AG04449 (cell line): ENCODE measurements at places on chromosomes 12 and 14.

GRCh38 chr14:100442036-100442435 is 118.9 kb downstream of the SLC25A47 start:
- DNase-seq: no peak

GRCh38 chr14:74350211-74350927 is 2.1 kb downstream of the VRTN start:
- no peak for DNase-seq

- no peak for DNase-seq
Measured at GRCh38 chr12:56298828-56299227, 1.3 kb downstream of the CS start.

DNA sequence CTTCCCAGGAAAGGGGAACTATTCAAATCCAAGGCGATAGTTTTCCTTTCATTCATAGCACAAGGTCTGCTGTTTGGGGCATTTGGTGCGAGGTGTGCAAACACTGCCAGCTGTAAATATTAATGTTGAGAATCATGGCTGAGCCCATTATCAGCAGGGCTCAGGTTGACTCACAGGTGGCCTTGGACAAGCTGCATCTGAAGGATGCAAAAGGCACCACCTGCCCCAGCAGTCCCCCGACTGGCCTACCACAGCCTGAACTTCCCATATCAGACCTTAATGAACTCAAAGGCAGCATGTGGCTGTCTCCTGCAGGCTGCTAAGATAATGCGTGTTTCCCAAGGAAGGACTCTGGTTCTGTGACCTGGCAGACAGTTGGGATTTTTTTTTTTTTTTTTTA is 93.3 kb upstream of the MAP1LC3B2 start:
- DNase-seq: no peak

DNA sequence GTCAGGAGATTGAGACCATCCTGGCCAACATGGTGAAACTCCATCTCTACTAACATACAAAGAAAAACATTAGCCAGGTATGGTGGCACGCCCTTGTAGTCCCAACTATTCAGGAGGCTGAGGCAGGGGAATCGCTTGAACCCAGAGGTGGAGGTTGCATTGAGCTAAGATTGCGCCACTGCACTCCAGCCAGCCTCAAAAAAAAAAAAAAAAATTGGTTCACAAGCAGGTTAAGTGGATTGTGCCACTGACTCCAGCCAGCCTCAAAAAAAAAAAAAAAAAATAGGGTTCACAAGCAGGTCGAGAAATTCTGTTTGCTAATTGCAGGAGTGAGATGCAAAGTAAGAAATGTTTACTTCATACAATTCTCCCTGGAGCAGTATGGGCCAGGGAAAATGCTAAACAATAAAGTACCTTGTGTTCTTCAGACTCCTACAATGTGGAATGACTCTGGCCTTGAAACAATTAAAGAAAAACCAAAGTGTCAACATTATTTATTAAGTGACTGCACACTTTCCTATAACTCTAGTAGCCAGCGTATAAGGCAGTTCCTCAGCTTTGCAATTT is 6.1 kb downstream of the EDDM3B start:
- no peak for DNase-seq

- no peak for DNase-seq
Measured at GRCh38 chr14:94532447-94532846, 23.2 kb upstream of the SERPINA12 start.

DNA sequence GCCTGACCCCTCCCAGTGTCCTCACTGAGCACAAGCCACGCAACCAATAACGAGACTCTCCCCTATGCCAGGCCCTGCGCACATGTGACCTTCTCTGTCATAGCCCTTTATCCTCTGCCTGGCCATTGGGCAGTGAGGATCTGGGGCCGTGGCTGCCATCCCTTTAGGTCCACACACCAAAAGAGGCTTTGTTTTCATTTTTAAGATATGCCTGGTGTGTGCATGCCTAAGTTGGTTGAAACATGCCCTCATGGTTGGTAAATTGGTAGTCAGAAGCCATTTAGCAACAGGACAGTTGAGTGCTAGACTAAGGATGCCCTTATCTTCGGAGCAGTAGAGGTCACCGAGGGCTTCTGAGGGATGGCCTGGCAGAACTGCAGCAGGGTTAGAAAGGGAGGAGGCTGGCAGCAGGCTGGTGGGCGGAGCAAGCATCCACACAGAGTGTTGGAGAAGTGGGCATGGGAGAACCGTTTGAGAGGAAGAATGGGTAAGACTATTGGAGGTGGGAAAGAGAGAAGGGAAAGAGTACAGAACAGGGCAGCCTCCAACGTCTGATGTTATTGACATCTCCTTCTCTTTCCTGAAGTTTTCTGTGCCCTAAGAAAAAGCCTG is 75.1 kb downstream of the SLC24A4 start:
- DNase-seq: no peak

GRCh38 chr12:27221625-27222387 is 22.3 kb upstream of the STK38L start:
- no peak for DNase-seq

- DNase-seq: no peak
Measured at GRCh38 chr14:105851716-105852377, 325.5 kb downstream of the TMEM121 start.

DNA sequence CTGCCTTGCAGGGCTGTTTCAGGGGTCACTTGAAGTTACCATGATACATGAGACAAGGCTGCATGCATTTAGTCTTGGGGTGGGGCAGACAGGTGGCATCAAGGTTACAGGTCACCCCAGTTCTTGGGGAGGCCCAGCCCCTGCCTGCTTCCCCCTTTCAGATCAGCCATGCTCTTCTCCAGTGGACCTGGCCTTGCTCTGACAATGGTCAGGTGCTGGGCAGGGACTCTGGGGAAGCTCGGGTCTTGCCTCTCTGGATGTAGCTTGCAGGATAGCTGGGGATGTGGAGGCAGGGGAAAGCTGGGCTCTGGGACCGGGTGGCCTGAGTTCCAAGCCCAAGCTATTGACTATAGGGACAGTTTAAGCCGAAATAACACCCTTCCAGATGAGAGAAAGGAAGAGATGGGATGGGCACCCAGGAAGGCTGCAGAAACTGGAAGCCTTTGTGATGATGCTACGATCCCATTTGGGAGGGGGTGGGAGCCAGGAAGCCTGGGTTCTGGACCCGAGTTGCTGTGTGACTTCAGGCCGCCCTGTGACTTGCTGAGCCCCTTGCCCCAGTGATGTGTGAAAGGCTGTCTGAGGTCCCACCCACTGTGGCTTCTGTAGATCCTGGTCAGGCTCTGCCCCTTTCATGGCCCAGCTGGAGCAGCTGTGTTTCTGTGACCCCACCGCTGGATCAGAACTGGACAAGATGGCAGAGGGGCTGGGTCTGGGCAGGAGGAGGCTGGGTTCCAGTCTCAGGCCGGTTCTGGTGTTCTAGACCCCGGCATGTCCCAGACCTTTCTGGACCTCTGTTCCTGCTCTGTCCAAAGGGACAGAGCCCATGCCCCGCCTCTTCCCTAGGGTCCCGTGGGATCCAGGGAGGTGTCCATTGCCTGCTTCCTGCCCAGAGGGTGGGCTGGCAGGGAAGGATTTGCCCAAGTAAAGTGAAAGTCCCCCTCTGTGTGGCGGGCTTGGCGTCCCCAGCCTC is 2.1 kb downstream of the TNFAIP2 start:
- no peak for DNase-seq

GRCh38 chr12:113070117-113070906 is 13.8 kb downstream of the DTX1 start:
- DNase-seq: no peak

GRCh38 chr14:74879427-74880182 is 2.1 kb upstream of the DLST start:
- no peak for DNase-seq

GRCh38 chr12:59425798-59426197 is 170.0 kb upstream of the SLC16A7 start:
- DNase-seq: no peak

- no peak for DNase-seq
Measured at GRCh38 chr12:84862186-84862585, 50.4 kb downstream of the SLC6A15 start.

- no peak for DNase-seq
Measured at GRCh38 chr12:131622422-131622955, 88.4 kb upstream of the SFSWAP start.

DNA sequence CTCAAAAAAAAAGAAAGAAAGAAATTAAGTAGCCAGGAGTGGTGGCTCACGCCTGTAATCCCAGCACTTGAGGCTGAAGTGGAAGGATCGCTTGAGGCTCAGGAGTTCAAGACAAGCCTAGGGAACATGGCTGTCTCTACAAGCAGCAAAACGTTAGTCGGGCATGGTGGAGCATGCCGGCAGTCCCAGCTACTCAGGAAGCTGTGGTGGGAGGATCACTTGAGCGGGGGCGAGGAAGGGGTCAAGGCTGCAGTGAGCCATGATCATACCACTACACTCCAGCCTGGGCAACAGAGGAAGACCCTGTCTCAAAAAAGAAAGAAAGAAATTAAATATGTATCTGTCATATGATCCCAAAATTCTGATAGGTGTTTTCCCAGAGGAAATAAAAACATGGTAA is 5.3 kb downstream of the RAD52 start:
- no peak for DNase-seq

- no peak for DNase-seq
Measured at GRCh38 chr14:53180272-53181221, 27.4 kb upstream of the DDHD1 start.

GRCh38 chr12:50240792-50241114 is 42.6 kb downstream of the LIMA1 start:
- DNase-seq: no peak

DNA sequence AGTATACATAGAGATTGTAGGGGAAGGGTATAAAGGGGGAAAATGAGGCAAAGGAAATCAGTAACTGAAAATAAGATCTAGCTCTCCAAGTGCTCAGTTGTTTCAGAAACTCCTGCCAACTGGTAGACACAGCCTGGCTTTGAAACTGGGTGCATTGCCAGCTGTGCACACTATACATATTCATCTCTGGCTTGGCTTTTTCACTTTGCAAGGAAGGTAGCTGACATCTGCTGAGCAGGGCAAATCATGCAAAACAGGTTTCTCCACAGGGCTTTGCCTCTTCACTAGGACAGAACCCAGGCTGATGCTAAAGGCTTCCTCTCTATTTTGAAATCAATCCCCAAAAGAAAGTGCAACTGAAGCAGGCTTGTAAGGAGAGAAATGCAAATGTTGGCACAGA is 101.5 kb downstream of the HELB start:
- DNase-seq: no peak

GRCh38 chr14:60656686-60657455 is 7.6 kb upstream of the SIX1 start:
- DNase-seq: no peak

DNA sequence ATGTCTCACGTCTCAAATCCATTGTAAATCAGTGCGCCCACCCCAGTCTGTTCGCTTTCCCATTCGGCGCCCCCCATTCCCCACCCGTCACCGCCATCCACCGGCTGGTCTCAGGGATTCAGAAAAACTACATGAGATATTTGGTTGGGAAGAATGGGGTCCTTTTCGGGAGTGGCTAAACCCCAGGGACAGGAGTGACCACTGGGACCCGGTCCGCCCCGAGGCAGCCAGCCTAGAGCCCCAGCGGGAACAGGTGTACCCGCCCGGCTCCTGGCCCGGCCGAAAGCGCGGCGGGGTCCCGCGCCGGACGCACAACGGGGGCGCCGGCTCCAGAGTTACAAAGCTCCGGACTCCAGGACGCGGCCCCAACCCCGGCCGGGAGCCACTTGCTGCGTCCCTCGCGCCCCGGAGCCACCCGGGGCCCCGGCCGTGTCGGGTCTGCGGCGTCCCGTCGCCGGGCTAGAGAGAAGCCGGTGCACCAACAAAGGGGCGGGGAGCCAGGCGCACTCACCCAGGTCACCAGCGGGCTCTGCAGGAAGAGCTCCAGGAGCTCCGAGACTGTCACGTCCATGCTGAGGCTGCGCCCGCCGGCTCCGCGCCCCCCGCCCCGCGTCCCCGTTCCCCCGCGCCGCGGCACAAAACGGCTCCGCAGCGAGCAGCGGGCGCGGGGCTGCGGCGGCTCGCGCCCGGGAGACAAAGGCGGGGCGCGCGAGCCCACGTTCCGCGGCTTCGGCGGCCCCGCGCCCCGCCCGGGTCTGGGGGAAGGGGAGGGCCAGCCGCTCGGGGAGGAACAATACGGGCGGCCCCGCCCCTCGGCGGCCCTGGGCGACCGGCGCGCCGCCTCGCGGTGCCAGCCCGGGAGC is at the start of gene CCDC88C:
Gene CCDC88C (minus strand): TSS at position 701 of the 863 bp plus-strand sequence. CDS start 130 bp downstream, at position 571.
- no peak for DNase-seq

GRCh38 chr14:94103554-94104150 is 6.9 kb upstream of the IFI27 start:
- DNase-seq: no peak

DNA sequence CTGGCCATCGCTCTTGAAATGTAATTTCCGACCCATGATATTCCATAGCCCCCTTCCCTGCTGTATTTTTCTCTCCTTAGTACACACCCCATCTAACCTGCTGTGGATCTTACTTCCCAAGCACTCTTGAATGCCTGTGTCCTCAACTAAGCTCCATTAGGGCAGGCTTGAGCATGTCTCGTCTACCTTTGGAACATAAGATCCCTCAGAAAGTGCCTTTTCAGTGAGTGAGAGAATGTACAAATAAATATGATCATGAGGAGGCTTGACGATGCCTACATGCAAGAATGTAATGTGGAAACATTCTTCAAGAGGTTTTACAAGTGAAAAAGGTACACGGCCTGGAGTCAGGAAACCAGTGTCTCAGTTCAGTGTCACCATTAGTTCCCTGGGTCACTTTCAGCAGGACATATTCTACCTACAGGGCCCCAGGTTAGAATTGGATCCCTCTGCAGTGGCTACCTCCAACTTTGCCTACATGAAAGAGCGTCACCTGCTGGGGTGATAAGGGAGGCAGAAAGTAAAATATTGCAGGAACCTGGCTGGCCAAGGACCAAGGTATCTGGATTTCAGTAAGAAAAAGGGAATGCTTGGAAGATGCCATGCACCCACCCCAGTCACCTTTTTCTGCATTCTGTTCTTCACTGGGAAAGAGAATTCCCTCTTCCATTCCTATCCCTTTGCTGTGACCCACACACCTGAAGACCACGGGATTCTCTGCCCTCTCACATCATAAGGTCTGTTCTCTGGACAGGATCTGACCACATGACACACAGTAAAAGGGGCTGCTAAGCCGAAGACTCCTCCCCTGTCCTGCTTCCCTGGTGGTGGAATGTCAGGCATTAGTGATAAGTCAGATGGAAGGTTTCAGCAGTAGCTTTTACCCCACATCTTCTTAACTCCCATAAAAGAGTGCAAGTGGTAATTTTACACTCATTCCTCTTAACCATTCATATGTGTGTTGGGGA is 24.6 kb upstream of the SERPINA1 start:
- DNase-seq: no peak

DNA sequence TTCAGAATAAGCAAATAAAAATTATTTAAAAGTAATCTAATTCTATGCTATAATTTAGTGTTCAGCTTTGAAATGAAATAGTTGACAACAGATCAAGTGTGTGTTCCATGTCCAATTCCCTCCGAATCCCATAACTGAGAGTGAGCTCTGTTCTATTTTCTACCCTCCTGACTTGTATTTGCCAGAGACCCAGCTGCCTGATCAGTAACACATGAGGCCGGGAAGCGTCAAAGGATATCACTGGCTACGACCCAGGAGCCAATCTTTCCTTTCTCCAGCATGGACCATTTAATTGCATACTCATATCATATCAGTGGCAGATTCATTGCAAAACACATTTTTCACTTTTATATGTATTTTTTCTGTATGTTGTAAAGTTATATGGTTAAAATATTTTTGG is 108.8 kb upstream of the TSPAN8 start:
- DNase-seq: no peak
